Endothelial cell of coronary artery (primary cell): ENCODE measurements at places on chromosomes 6 and 20. TPM values are rescaled to one million over a fixed set of nuclear protein-coding genes. Genes with fewer than 3 reads are reported as not detected.

RAET1L gene
- not detected in 2 replicates for total RNA-seq

DACT2 gene
- not detected in 2 replicates for total RNA-seq

WFDC12 gene
- not detected in 2 replicates for total RNA-seq

VSTM2L gene
- total RNA-seq, result 0.27 and 2.0 TPM in 2 replicates

RNF217 gene
- 15.0 and 21.6 TPM in 2 replicates for total RNA-seq

GINM1 gene
- 29.0 and 52.3 TPM in 2 replicates for total RNA-seq

RAB44 gene
- total RNA-seq, result under 0.01 TPM in 2 replicates

PERP gene
- total RNA-seq, result 16.5 and 20.5 TPM in 2 replicates

PAX1 gene
- total RNA-seq, result not detected in 2 replicates

GRM1 gene
- total RNA-seq, result under 0.01 TPM in 2 replicates

ARMH2 gene
- total RNA-seq, result not detected in 2 replicates

UNC93A gene
- total RNA-seq, result not detected in 2 replicates

FAM162B gene
- total RNA-seq, result 0.09 and 0.19 TPM in 2 replicates

JPH2 gene
- total RNA-seq, result 0.09 TPM in 1 of 2 replicates, not detected in the other

RAET1E gene
- under 0.01 and 0.09 TPM in 2 replicates for total RNA-seq

GPX5 gene
- not detected in 2 replicates for total RNA-seq

OR12D3 gene
- not detected in 2 replicates for total RNA-seq

PDSS2 gene
- 6.2 TPM in 2 replicates for total RNA-seq

LTA gene
- total RNA-seq, result not detected in 2 replicates

LAMA4 gene
- 491 and 644 TPM in 2 replicates for total RNA-seq

TENT5A gene
- 2.4 and 4.1 TPM in 2 replicates for total RNA-seq

LY86 gene
- not detected in 2 replicates for total RNA-seq

C4B gene
- 0.63 and 1.8 TPM in 2 replicates for total RNA-seq

MEI4 gene
- under 0.01 TPM in 1 of 2 replicates, not detected in the other for total RNA-seq

TINAG gene
- 0.09 TPM in 1 of 2 replicates, not detected in the other for total RNA-seq

PPP1R14C gene
- total RNA-seq, result 0.47 TPM in 1 of 2 replicates, not detected in the other

ZSCAN31 gene
- total RNA-seq, result 13.4 and 17.3 TPM in 2 replicates

CTAGE9 gene
- total RNA-seq, result not detected in 2 replicates

SNHG17 gene
- 6.5 and 7.5 TPM in 2 replicates for total RNA-seq

SLC17A2 gene
- not detected in 2 replicates for total RNA-seq

FOXP4 gene
- total RNA-seq, result 2.7 and 3.3 TPM in 2 replicates

TRIM10 gene
- total RNA-seq, result not detected in 2 replicates

LYRM2 gene
- 9.3 and 12.3 TPM in 2 replicates for total RNA-seq

TRIM40 gene
- total RNA-seq, result not detected in 2 replicates

CALHM5 gene
- 8.4 and 8.5 TPM in 2 replicates for total RNA-seq

XKR7 gene
- not detected in 2 replicates for total RNA-seq

PKIB gene
- not detected in 2 replicates for total RNA-seq

TMC2 gene
- not detected in 2 replicates for total RNA-seq

MUC21 gene
- total RNA-seq, result not detected in 2 replicates

SIM1 gene
- total RNA-seq, result under 0.01 TPM in 2 replicates
